ENCODE measurements at places on chromosomes 16 and 17.

DNA sequence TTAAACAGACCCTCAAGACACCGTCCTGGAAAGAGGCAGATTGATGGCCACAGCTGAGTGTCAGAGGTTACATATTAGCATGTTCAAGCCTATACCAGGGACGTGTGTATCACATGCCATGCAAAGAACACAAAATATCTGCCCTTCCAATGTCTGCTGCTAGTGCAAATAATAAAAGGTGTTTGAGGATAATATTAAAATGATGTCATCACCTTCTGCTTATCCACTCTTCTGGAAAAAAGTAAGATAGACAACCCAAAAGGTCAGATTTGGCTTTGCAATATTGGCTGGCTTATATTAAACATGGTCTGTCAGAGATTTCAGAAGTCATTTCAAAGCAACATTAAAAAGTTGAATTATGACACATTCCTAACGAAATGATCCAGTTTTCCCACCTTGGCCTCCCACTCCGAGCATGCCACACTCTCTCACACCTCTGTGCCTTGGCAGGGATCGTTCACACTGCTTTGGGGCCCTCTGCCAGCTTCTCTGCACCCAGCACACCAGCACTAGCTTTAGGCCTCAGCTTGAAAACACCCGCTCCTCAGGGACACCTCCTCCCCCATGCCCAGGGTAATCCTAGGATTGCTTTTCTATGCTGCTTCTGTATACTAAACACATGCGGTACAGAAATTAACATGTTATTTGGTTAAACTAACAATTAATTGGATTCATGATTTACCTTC, 248.2 kb downstream of the NTN1 start:
- no peak for DNase-seq

- no peak for DNase-seq
Measured at GRCh38 chr16:25045696-25046381, 30.7 kb upstream of the ARHGAP17 start.

GRCh38 chr17:37744961-37745800, at the start of gene HNF1B:
Gene HNF1B (minus strand): TSS chr17:37745059. CDS start chr17:37744884, 175 bp downstream.
- DNase-seq = no peak

DNA sequence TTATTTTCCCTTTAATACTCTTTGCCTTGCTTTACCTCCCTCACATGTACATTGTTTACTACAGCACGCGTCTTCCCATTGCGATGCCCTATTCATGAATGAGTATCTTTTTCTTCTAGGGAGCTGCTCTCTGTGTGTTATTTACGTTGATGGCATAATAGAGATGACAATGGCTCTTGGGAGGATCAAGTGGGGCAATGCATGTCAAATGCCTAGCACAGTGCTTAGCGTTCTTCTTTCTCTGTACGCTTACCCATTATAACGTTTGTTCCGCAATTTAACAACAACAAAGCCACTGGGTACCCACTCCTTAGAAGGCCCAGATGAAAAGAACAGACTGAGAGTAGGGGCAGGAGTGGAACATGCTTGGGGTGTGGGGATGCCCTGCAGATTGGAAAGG, 271.6 kb upstream of the TNRC6C start:
- no peak for DNase-seq

GRCh38 chr16:7517496-7517895, 184.9 kb downstream of the RBFOX1 start:
- no peak for DNase-seq

DNA sequence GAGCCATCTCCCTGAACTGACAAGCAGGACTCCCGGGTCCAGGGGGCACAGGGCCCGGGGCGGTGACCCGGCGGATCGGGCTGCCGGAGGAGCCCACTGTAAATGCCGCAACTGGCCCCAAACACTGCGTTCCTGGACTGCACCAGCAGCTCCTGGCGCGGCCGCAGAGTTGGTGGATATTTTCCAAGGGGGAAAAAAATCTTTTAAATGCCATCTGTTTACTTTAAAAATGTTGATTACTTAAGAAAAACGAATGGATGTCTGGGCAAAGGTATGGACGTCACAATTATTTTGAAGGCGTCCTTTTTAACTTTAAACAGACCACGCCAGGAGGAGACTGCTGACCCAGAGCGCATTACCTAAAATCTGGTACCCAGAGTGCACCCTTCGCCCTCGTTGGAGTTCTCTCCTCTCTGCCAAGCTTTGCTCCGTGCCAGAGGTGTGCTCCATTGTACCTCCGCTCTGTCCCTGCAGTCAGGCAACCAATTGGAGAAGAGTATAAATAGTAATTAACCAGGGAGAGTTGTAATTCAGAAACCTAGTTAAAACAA, 3.4 kb downstream of the HS3ST3B1 start:
- no peak for DNase-seq

GRCh38 chr16:85235991-85236817, 123.9 kb upstream of the CIBAR2 start:
- DNase-seq = no peak

DNA sequence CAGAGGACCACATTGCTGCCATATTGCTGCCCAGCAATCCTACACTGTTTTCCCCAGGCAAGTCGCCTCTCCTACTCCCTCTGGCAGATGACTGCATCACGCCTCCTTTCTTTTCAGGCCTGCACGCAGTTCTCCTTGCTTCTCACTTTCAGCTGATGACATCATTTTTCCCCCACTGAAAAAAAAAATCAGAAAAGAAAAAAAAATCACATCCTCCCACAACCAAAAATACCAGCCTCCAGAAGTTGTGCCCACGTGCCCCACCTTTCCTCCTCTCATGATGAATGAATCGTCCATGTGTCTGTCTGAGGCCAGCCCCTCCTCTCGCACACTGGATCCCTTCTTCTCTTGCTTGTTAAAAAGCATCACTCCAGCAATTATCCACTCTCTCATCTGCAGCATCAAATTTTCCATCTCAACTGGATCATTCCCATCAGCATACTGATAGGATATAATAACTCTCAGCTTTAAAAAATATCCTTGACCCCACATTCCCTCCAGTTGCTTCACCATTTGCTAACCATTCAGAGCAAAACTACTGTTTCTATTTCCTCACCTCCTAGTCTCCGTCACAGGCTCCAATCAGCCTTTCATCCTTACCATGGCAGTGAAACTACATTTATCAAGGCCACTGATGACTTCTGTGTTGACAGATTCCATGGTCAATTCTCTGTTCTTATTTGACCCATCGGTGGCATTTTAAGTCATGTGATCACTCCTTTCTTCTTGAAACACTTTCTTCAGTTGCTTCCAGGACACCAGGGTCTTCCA, 30.1 kb upstream of the DYNLL2 start:
- no peak for DNase-seq

DNA sequence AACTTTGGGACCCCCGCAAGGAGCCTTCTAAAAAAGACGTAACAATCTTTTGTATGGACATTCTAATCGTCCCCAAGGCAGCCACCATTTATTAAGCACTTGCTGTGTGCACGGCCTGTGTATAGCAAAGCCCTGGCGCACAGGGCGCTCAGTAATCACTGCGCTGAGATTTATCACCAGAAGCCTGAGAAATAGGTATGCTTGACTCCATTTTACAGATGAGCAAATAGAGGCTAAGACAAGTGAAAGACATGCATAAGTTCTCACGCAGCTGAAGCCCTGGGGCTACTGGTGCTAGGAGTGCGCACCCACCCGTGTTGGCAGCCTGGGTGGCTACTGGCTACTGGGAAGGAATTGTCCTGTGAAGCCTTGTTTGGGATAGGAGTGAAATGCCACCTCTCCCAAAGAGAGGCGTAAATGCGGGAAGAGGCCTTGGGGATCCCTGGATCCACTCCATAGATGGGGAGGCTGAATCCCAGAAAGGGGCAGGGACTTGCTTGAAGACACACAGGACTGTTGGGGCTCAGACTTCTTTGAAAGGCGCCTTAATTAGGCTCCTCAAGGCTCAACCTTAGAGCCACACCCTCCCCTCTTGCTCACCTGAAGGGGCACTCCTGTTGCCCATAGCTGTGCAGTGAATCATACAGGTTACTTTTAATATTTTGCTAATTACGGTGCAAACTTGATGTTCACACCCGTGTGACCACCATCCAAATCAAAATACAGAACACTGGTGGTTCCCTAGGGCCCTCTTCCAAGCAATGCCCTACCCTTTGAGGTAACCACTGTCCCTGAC, 634 bp upstream of the NATD1 start:
- no peak for DNase-seq

DNA sequence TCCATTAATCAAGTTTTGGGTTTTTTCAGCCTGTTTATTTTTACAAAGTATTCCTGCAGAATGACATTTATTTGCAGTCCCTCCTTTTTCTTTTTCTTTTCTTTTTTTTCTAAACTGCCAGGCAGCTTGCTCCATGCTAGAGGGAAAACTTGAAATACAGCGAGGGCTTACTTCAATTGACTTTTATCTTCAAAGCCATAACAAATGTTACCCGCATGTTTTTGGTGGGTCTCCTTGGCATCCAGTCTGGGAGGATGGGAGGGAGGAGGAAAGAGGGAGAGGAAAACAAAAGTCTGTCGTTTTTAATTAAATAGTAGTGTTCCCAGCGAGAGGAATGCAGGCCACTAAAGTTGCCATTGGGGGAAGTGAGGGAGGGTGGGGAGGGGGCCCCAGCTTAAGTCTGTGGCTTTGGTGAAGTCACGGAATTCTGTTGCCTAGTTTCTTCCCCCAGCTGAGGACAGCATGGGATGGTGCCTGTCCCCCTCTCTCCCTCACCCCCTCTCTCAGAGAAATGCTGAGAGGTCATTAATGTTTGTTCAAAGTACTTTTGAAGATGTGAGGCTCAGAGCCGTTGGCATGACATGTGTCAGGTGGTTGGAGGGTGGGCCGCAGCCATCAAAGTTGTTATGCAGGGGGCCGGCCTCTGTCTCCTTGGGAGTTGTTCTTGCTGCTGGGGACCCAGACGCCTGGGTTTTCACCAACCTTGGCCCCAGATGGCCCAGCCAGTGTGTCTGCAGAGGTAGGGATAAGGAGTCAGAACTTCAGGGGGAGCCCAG, 2.9 kb downstream of the NKD1 start:
- DNase-seq = no peak

DNA sequence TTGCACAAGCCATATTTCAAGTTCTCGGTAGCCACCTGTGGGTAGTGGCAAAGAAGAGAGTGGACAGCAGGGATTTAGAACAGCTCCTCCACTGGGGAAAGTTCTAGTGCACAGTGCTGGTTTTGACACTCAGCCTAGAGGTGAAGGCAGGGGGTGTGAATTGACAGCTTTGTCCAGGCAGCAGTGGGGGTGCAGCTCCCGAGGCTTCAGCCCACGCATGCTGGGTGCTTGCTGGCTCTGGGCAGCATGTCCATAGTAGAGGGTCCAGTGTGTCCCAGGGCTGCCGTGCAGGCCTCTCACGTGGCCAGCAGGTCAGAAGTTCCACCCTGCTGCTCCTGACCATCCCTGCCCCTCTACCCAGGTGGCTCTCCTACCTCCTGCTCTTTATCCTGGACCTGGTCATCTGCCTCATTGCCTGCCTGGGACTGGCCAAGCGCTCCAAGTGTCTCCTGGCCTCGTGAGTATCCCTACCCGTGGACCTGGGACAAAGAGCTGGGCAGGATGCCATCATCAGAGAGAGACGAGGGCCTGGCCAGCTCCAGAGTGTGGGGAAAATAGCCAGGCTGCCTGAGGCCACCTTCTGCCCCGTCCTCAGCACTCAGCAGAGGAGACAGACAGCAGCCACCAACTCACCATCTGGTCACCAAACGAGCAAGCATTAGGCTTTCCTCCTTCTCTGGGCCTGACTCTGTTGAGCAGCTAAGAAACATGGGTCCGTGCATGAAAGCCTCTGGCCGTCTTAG, 29.8 kb downstream of the TTYH2 start:
- no peak for DNase-seq

- no peak for DNase-seq
Measured at GRCh38 chr16:26554030-26554429, 512.7 kb upstream of the C16orf82 start.

GRCh38 chr17:19371259-19372010, 6.9 kb upstream of the MAPK7 start:
- DNase-seq = peak; percentile 57

DNA sequence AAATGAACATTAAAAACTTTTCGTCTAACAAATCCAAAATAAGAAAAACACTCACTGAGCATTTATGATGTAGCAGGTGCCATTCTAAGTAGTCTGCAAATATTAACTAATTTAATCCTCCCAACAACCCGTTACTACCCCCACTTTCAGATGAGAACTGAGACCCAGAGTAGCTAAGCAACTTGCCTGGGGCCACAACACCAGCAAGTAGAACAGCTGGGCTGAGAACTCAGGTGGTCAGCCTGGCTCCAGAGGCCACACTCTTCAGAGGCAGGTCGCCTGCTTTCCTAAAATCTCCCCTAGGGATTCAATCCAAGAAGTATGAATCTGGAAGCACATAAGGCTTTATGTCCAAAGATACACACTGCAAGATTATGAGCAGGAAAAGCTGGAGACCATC, 6.2 kb downstream of the MBTPS1 start:
- DNase-seq = no peak

DNA sequence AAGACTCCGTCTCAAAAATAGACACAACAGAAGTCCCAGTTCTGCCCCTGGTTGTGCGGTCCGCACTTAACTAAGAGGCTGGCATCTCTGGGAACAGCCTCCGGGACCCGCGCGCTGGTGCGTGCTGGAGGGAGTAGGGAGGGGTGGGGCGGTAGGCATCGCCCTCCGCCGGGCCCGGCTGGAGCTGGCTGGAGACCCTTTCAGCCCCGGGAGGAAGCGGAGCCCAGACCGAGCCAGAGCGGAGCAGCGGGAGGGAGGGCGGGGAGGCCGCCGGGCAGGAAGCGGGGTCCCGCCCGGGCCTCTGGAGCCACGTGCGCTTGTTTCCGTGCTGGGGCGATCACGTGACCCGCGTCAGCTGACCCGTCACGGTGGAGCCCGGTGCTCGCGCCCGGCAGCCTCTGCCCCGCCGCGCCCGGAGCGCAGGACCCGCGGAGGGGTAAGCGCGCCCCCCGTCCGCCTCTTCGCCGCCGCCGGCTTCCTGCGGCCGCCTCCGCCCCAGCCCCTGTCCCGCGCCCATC, at the start of gene WDR81:
Gene WDR81 (plus strand): TSS at position 354 of the 518 bp plus-strand sequence. CDS start 256 bp downstream, outside the sequence.
- peak; percentile 96 for DNase-seq

DNA sequence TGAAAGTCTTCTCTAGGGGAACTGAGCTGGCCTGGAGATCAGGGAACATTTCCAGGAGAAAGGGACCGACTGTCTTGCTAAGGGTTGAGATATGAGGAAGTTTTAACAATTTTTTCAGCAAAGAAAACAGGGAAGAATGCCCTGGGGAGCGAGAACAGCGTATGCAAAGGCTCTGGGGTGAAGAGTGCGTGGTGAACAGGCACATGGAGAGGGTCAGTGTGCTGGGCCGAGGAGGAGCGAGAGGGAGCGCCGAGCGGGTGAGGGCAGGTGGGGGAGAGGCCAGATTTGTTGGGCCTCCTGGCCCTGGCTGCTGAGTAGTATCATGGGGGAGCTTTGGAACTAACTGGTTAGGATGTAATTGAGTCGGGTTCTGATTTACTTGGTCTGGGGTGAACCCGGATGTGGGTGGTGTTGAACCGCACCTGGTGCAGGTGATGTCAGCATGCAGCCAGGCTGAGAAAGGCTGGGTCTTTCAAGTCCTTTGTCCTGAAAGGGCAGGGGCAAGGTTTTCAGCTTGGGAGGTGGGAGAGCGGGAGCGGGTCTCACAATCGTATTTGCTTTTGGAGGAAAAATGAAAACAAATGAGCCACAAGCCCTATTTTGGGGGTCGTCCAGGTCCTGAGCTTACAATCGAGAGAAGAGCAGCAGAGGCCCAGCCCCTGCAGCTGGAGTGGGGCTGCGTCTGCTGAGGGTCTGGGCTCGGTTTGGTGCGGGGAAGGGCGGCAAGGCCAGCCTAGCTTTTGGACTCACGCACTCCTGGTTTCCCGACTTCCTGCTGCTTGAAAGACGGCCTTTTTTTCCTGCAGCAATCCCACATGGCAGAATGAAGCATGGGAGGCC, 11.1 kb upstream of the WFDC1 start:
- no peak for DNase-seq
